ENCODE measurements at places on chromosomes 1 and 21. TPM values are rescaled to one million over a fixed set of nuclear protein-coding genes. Genes with fewer than 3 reads are reported as not detected.

TAF13 gene
- total RNA-seq, result 39.8 TPM

LPAR3 gene
- total RNA-seq, result not detected

EPHA8 gene
- total RNA-seq, result not detected

MEF2D gene
- total RNA-seq, result 11.6 TPM

SOX13 gene
- total RNA-seq, result 11.2 TPM

FLG2 gene
- not detected for total RNA-seq

TAS1R1 gene
- total RNA-seq, result not detected

KRTAP10-12 gene
- total RNA-seq, result not detected

GPR37L1 gene
- total RNA-seq, result not detected

TNN gene
- total RNA-seq, result not detected

MCOLN3 gene
- not detected for total RNA-seq

NTRK1 gene
- not detected for total RNA-seq

COL11A1 gene
- 0.25 TPM for total RNA-seq

SERTAD4 gene
- total RNA-seq, result 1.8 TPM

S100A7A gene
- total RNA-seq, result not detected

CCNL2 gene
- total RNA-seq, result 196 TPM

TRMT1L gene
- 13.6 TPM for total RNA-seq

RSPH1 gene
- not detected for total RNA-seq

SEMA4A gene
- 0.16 TPM for total RNA-seq

LYPD8 gene
- not detected for total RNA-seq

CCSAP gene
- 4.4 TPM for total RNA-seq

EXO1 gene
- total RNA-seq, result 9.4 TPM

S100A8 gene
- not detected for total RNA-seq

CALML6 gene
- 0.32 TPM for total RNA-seq

TRAF3IP3 gene
- not detected for total RNA-seq

ADPRS gene
- total RNA-seq, result 27.0 TPM

HRNR gene
- not detected for total RNA-seq

LIX1L gene
- total RNA-seq, result 22.0 TPM

CFAP107 gene
- not detected for total RNA-seq

NTNG1 gene
- total RNA-seq, result 0.32 TPM

CFHR2 gene
- total RNA-seq, result not detected

TCHH gene
- 0.06 TPM for total RNA-seq

All from bladder microvascular endothelial cell (primary cell).